Nephron progenitor cell (in vitro differentiated cells): ENCODE measurements at places on chromosomes 12 and 14.
A peak's percentile ranks its signal among the peaks of the same experiment; 100 is the strongest.

GRCh38 chr12:25269701-25270100, 19.0 kb upstream of the KRAS start:
- DNase-seq: no peak

- DNase-seq: peak; percentile 70
These were observed 65.3 kb downstream of the IFT43 start for GRCh38 chr14:76050797-76051392.

DNA sequence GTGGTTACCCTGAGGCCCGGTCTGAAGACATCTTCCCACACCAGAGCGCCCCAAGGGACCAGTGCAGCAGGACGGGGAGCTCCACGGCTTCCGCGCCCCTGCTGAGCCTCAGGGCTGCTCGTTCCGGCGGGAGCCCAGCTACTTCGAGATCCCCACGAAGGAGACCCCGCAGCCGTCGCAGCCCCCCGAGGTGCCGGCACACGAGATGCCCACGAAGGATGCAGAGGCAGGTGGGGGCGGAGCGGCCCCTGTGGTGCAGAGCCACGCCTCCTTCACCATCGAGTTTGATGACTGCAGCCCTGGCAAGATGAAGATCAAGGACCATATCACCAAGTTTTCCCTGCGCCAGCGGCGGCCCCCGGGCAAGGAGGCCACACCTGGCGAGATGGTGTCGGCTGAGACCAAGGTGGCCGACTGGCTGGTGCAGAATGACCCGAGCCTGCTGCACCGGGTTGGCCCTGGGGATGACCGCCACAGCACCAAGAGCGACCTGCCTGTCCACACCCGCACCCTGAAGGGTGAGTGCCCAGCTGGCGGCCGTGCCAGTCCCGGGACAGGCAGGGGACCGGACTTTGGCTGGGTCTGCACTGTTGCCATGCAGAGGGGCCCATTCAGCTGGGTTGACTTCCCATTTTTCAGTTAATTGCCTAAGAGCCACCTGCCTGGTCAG, 18.1 kb downstream of the CEP170B start:
- no peak for DNase-seq

- DNase-seq: peak; percentile 70
These were observed 745 bp downstream of the CDCA4 start for GRCh38 chr14:105019861-105020814.

GRCh38 chr12:5514016-5514415, 82.1 kb downstream of the NTF3 start:
- DNase-seq: no peak

GRCh38 chr14:66600416-66600815, 92.5 kb downstream of the GPHN start:
- DNase-seq: no peak

DNA sequence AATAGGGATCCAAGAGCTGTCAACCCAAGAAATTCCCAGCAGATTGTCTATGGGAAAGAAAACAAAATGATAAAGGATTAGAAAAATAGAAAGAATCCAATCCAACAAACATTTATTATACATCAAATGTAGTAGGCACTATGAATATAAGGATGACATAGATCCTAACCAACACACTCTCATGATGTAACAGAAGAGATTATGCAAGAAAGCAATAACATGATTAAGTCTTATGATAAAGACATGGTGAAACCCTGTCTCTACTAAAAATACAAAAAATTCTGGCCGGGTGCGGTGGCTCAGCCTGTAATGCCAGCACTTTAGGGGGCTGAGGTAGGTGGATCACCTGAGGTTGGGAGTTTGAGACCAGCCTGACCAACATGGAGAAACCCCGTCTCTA, 2.7 kb downstream of the MED6 start:
- no peak for DNase-seq

DNA sequence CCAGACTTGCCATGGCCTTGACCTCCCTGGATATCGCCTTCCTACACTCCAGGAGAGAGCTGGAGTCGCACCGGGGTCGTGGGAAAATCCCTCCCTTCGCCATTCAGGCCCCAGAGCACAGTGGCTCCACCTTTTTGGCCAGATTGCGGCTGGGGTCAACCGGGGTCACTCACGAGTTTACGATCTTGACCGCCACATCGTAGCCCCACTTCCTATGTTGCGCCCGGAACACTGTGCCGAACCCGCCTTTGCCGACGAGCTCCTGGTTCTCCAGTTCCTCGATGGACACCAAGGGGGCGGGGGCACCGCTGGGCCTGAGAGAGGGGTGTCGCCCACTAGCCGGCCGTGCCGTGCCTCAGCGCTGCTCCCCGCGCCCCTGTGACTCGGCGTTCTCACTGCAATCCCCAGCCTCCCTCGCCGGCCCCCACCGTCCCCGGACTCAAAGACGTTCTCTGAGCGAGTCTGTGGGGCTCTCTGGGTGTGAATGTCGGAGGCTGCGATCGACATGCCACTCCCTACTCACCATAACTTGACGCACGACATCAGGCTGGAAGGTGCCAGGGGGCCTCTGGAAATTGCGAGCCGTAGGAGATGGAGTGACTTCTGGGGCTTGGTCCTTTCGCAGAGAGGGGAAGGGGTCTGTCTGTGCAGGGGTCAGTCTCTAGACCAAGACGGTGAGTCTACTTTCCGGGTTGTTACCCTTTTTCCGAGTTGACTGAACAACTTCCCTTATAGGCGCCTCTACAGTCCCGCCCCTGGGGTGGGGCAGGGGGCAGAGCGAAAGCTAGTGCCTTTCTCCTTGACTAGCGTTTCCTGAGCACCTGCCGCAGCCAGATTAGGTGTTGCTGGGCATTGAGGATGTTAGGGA, at the start of gene RIPK3:
Gene RIPK3 (minus strand): TSS at position 708 of the 868 bp plus-strand sequence. CDS start 165 bp downstream, at position 543.
- DNase-seq: peak; percentile 66

DNA sequence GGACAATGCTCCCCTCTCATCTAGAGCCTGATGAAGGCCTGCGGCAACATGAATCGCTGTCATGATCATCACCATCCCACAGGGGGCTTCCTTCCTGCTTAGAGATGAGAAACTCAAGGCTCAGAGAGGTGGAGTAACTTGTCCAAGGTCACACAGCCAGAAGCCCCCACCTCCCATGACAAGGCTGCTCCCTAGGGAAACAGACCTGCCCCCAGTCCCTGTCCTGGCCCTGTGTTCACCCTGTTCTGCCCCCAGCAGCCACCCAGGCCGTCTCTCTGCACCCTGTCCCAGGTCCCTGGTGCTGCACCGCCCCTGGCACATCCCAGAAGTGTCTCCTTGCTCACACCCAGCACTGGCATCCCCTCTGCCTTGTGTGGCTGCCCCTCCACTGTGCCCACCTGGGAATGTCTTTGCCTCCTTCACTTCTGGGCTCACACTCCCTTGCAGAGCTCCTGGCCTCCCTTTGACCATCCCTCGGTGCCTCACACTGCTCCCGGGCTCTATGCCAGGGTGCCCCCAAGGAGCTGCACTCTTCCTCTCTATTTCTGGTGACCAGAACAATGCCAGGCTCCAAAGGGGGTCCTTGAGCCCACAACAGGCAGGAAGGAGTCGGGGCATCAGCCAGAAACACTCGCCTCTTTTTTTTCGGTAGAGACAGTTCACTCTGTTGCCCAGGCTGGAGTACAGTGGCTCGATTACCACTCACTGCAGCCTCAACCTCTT, 70.5 kb downstream of the BCL11B start:
- DNase-seq: no peak

- no peak for DNase-seq
These were observed 19.3 kb upstream of the SERPINA6 start for GRCh38 chr14:94342334-94342934.

DNA sequence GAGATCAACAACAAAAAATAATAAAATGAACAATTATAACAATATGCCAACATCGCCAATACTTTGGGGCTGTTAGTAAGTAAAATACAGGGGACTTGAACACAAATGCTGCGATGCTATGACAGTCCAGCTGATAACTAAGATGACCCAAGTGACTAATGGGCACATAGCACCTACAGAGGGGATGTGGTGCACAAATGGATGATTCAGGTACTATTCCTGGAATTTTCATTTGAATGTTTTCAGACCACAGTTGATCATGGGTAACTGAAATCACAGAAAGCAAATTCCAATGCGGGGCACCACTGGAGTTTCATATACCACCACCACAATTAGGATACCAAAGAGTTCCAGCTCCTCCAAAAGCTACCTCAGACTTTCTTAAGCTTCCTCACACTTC, 82.9 kb downstream of the RCOR1 start:
- DNase-seq: no peak

- no peak for DNase-seq
These were observed 183.9 kb downstream of the ETNK1 start for GRCh38 chr12:22808860-22809259.

DNA sequence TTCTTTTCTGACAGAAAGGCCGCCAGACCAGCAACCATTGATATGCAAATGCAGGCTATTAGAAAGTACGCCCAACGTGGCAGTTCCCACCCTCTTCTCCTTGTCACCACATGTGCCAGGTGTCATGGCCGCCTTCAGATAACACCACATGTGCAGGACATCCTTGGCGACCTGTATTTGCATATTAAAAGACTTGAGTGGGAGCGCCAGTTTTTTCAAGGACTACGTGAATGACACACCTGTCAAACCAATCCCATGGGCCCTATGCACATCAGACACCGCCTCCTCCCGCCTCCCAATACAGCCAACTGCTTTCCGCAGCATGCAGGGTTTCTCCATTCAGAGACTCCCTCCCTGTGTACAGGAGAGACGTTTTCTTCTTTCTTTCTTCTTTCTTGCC, 318.6 kb upstream of the FAR2 start:
- no peak for DNase-seq

GRCh38 chr14:77478029-77478428, 20.1 kb downstream of the AHSA1 start:
- no peak for DNase-seq

DNA sequence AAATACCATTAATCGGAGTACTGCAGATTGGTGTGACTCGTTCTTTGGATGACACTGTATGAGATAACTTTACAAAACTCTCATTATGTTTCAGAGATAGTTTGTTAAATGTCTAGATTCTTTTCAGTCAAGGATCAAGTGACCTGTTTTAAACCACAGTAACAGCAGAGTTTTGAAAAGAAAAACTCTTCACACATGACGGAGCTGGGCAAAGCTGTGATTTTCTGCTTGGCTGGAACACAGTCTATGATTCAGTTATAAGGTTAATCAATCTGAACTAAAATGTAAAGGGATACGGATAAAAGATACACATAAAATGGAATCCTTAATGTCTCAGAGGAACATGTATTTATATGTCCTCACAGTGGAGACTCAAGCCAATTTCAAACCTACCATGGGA, 573.2 kb downstream of the PRKD1 start:
- no peak for DNase-seq

- no peak for DNase-seq
These were observed 57.5 kb upstream of the TMCC3 start for GRCh38 chr12:94707892-94708291.

- DNase-seq: no peak
These were observed 25.7 kb downstream of the JAG2 start for GRCh38 chr14:105142651-105143450.

- DNase-seq: no peak
These were observed 155.1 kb upstream of the HMGA2 start for GRCh38 chr12:65668981-65669695.

- peak; percentile 22 for DNase-seq
These were observed 291.5 kb upstream of the SRRM4 start for GRCh38 chr12:118689793-118690192.

GRCh38 chr14:35855876-35856481, 29.8 kb downstream of the BRMS1L start:
- DNase-seq: no peak

GRCh38 chr14:21780429-21781084, 106.9 kb upstream of the OR4E1 start:
- DNase-seq: no peak

DNA sequence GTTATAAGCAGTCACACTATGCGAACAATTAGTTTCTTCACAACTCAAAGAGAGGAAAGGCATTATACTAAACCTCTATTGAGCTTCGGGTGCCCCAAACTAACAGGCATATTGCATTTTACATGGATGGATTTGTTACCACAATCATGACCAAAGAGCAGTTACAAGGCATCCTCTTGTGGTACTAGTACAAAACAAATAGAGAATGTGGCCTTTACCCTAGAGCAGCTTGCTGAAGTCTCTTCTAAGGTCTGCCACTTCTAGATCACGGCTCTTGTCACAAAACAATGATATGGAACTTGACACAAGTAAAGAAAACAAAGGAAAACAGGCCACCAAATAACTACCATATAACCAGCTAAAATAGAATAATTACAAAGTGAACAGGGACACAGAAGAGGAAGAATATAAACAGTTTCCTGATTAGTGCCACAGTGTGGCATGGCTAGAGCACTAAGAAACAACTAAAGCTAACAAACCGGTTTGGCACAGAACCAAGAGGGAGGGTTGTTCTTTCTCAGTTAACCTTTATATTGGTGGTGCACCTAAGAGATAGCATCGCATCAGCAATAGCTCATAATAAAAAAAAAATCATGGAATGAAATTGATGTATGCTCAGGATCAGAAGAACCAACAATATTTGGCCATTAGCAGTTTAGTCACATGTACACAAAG, 209.7 kb upstream of the ATP2B1 start:
- DNase-seq: no peak

GRCh38 chr12:31089072-31089471, 15.4 kb downstream of the DDX11 start:
- DNase-seq: no peak

DNA sequence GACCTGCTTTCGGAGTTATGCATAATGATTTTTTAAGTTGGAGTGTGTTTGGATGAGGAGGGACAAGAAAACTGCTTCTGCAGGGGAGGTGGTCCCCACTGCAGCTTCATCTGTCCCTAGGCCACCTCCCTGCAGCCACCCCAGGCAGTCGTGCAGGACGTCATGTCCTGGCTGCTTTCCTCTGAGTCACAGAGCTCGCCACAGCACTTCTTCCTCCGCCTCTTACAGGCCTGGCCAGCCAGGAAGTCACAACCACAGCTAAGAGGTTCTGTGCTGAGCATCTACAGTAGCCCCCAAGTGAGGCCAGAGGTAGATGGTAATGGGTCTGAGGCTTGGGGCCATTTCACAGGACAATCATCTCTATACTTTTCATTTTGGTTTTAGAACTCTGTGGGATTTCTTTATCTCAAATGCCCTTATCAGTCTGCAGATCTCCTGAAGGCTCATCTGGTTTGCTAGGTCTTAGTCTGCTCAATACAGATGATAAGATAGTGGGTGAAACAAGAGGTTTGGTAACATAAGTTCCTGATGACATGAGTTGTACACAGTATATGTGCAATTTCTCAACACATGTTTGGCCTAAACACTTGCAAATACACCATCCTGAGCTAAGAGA, 106.4 kb downstream of the ARF6 start:
- DNase-seq: no peak

- no peak for DNase-seq
These were observed 9.9 kb upstream of the FAM222A start for GRCh38 chr12:109703684-109704083.

DNA sequence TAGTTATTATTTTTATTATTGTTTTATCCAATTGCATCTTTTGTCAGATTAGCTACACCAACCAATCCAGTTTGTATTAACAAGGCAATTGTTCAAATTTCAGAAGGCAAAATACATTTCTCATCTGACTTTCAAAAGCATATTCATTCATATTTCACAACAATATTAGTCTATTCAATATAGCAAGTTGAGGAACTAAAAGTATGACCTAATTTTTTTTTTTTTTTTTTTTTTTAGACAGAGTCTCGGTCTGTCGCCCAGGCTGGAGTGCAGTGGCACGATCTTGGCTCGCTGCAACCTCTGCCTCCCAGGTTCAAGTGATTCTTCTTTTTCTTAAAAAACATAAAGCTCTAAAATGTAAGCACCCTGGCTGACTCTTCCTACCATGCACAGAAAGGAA, 17.3 kb downstream of the COX14 start:
- no peak for DNase-seq

- no peak for DNase-seq
These were observed 24.7 kb downstream of the ATF1 start for GRCh38 chr12:50788561-50788960.
